Endothelial cell (in vitro differentiated cells): ENCODE measurements at places on chromosomes 6 and 20. TPM values are rescaled to one million over a fixed set of nuclear protein-coding genes. Genes with fewer than 3 reads are reported as not detected.

GRCh38 chr6:50791900-50792508, 26.7 kb upstream of the TFAP2B start:
- peak; percentile 42 for DNase-seq

The EPB41L1 gene
- 19.3 TPM for total RNA-seq

GRCh38 chr6:159116343-159116742, 52.9 kb upstream of the FNDC1 start:
- DNase-seq, result no peak

- DNase-seq, result no peak
Observed at GRCh38 chr6:119526561-119527230, 177.1 kb upstream of the MAN1A1 start.

- DNase-seq, result no peak
Observed at GRCh38 chr6:36559011-36559793, 11.9 kb upstream of the STK38 start.
